Cortex of kidney (tissue), 1 donor: ENCODE measurements at places on chromosomes 7 and 10.

DNA sequence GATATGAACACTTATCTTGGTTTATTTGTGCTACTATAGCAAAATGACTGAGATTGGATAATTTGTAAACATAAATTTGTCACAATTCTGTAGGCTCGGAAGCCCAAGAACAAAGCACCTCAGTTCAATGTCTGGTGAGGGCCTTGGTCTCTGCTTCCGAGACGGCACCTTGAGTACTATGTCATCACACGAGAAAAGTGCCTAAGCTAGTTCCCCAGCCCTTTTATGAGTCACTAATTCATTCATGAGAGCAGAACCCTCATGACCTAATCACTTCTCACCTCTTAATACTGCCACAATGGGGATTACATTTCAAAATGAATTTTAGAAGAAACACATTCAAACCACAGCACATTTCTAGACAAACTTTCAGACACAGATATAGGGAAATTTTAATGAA lies 52.0 kb upstream of the PRSS1 start:
- DNase-seq: no peak

DNA sequence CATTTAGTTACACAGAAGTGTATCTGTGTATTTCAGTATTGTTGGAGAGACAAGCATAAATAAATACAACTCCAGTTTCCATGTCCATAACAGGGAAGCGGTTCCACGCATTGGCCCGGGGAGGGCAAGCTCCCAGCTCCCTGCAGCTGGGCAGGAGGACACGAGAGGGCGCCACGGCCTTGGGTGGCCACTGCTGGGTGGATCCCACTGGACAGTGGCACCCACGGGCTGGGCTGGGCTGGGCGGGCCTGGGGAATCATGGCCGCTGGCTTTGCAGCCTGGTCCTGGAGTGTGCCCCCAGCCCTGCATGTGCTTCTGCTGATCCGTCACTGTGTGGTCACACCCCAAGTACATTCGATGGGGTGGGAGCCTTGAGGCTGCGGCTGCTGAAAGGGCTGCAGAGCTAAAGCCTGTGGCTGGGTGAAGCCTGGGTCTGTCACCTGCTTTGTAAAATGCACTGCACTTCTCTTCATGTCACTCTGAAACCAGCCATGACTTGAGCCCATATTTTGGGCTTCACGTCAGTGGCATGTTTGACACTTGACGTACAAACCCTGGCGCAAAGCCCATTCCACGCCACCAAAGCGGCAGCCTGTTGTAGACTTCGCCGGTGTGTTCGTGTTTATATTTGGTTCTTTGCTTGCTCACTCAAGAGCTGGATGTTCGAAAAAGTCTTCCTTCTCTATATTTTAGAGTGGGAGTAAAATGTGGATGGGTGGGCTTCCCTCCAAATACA lies 27.5 kb downstream of the LRRC27 start:
- DNase-seq: no peak

- DNase-seq: no peak
Measured at GRCh38 chr7:80640846-80641245, 2.4 kb downstream of the CD36 start.

GRCh38 chr10:122974543-122975064 lies 5.6 kb upstream of the PSTK start:
- no peak for DNase-seq

DNA sequence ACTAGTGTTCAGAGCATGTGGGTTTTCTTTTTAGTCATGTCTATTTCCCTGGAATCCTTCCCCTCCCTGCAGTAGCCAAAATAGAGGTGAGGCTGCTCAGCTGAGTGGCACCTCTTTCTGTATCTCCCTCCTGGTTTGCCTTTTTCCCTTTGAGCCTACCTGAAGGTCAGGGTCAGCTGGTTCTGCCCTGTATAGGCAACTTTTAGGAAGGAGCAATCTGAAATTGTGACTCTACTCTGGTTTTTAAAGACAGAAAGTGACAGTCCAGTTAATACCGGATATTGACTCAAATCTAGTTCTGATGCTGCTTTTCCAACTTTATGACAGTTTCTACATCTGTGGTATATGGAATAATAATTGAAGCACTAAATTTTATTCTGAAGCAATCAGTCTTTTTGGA lies 26.0 kb downstream of the CCM2 start:
- DNase-seq: no peak

DNA sequence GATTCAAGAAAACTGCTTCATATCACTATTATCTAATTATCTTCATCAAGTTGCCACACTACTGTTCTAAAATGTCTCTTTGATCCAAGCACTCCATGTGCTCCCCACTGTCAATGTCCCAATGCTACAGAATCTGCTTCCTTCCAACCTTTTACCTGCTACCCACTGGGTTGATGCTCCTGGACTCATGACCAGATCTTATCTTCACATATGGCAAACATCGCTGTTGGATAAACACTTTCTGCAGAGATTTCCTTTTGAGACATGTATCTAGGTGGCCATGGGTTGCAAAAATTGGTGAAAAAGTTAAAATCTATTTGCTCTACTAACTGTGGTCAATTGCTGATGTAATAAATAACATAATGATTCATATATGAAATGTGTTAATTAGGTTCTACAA lies 24.5 kb upstream of the SEMA3C start:
- DNase-seq: no peak

DNA sequence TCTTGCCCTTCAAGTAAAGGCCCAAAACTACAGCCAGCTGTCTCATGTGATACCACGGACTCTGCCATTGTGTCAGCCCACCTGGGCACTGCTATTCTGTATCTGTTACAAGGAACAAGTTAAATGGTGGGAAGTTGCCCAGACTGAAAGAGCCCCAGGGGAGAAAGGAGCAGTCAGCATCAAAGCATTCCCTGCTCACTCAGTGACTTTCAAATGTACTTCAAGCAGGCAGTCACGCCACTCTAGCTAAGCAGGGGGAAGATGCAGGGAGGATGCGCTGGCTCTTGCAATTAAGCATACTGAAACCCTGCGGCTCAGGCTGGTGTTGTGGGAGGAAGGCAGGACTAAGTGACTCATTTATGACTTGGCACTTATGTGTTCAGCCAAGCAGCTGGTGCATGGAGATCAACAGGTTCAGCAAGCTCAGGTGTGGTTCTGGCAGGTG lies 1249.6 kb downstream of the TYW1 start:
- DNase-seq: no peak

DNA sequence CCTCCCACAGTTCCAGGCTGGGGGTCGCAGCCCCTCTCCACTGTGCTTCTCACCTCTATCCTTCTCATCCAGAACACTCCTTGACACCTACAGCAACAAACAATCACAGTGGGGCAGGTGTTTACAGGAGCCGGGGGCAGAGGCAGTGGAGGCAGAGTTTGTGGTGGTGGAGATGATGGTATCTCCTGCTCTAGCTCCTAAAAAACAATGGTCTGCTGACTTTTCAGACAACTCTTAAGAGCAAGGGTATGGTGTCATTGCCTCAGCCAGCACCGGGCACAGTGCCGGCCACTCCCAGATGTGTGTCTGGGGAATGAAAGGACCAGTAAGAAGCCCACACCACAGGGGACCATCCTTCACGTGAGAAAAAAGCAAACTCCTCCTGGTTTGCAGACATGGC lies 36.3 kb upstream of the ANTXRL start:
- DNase-seq: no peak
